Sigmoid colon (tissue), 7 donors: ENCODE measurements at places on chromosomes 2 and 18. TPM values are rescaled to one million over a fixed set of nuclear protein-coding genes. Genes with fewer than 3 reads are reported as not detected.

R3HDM1 gene
- total RNA-seq: 12.0 TPM

SP140 gene
- 2.1 TPM for total RNA-seq

INPP5D gene
- 20.8 TPM for total RNA-seq

CNTNAP5 gene
- 2.5 TPM for total RNA-seq

ERLEC1 gene
- total RNA-seq: 43.8 TPM
